GM23248 (cell line): ENCODE measurements at places on chromosomes 7 and 10.

DNA sequence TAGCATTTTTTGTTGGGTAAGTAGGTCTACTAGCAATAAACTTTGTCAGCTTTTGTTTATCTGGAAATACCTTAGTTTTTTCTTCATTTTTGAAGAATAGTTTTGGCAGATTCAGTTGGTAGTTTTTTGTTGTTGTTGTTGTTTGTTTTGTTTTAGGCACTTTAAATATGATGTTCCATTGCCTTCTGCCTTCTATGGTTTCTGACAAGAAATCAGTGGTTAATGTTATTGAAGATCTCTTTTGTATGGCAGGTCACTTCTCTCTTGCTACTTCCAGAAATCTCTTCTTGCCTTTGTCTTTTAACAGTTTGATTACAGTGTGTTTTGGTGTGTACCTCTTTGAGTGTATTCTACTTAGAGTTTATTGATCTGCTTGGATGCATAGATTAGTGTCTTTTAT is 41.8 kb upstream of the ZNF365 start:
- DNase-seq, result no peak

DNA sequence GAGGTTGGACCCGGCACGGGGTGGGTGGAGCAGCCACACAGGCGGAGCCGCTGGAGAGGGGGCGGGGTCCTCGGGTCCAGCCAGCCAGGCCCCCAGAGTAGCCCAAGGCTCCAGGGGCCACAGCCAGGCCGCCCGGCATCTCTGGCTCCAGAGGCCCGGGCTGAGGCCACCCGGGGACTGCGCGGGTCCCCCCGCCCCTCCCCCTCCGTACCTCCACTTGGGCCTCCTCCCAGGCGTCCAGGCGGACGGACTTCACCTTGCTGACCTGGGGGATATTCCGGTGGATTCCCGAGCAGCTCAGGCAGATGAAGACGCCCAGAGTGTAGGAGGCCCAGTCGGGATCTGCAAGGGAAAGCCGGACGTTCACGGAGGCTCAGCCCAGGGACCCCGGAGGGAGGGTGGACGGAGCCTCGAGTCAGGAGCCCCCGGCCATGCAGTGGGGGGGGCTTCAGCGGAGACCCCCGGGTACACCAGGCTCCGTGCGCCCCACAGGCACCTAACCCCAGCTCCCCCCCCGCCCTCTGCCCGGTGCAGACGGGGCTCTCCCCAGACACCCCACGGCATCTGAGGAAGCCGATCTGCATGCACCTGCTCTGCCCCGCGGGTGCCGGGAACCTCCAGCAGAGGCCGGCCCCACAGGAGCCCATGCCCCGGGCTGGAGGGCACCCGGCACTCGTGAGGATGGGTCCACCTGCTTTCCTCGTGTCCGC is 19.2 kb downstream of the ADAP1 start:
- no peak for DNase-seq

GRCh38 chr10:116430288-116430687 is 2.6 kb downstream of the PNLIPRP3 start:
- no peak for DNase-seq

GRCh38 chr7:24283554-24283896 is 465 bp upstream of the NPY start:
- DNase-seq, result no peak

- no peak for DNase-seq
Observed at GRCh38 chr7:24595671-24596418, 22.6 kb downstream of the PALS2 start.

- no peak for DNase-seq
Observed at GRCh38 chr10:98453729-98454128, 7.0 kb upstream of the HPS1 start.

DNA sequence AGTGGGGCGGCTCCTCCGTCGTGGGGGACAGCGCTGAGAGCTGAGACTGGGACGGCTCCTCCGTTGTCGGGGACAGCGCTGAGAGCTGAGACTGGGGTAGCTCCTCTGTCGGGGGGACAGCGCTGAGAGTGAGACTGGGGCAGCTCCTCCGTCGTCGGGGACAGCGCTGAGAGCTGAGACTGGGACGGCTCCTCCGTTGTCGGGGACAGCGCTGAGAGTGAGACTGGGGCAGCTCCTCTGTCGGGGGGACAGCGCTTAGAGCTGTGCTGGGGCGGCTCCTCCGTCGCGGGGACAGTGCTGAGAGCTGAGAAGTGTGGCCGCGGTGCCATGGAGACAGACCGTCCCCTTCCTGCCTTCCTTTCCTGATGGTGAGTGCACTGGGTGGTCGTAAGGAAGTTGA is 136.4 kb downstream of the DYNC2I1 start:
- no peak for DNase-seq

- DNase-seq, result no peak
Observed at GRCh38 chr7:17934612-17935240, 5.6 kb downstream of the SNX13 start.

DNA sequence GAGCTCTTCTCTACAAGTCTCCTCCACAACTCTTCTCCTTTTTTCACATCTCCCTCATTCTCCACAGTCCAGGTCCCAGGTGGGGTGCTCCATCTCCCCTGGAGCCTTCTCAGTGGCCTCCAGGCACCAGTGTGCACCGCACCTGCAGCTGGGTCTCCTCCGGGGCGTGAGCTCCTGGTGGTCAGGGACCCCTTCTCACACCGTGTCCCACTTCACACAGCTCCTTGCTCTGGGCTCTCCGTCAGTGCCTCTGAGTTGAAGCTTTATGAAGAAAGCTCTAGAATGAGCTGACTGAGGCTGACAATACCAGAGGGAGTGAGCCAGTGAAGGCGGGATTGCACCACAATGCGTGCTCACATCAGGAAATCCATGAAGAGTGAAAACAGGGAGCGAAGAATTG is 290.2 kb downstream of the DNAJB6 start:
- no peak for DNase-seq
